ENCODE measurements at places on chromosomes 5 and 9.

DNA sequence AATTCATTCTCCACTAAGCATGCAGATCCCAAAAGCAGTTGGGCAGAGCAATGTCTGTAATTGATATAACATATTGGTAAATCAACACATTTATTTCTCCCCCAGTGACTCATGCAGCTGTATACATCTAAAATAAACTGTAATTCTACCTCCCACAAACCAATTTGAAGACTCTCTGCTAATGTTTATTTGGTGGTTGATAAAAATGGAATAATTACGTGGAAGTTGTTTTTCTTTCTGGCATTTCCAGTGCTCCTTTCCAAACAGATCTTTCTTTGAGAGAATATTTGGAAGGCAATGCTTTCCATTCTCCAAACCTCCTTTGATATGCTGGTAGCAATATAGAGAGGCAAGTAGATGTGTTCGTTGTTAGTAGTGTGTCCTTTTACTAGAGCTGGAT lies 194.7 kb downstream of the CHSY3 start:
- DNase-seq = peak; percentile 14

GRCh38 chr5:163552536-163552935 lies 47.1 kb downstream of the MAT2B start:
- DNase-seq = no peak

- no peak for DNase-seq
Observed at GRCh38 chr5:142512043-142513042, 173.5 kb downstream of the FGF1 start.

GRCh38 chr5:13662626-13663025 lies 281.9 kb downstream of the DNAH5 start:
- no peak for DNase-seq

DNA sequence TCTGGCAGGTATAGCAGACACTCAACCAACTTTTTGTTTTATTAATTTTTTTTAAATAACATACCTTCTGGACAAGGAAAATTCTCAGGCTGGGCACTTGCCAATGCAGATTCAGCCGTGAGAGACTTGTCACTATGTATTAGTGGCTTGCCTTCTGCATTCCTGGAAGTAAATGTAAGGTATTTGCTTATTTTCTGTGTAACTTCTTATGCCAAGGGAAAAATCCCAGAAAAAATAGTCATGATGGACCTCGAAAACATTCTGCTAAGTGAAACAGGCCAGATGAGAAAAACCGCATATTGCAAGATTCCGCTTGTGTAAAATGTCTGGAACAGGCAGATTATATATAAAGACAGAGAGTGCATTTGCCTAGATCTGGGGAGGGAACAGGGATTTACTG lies 260.3 kb upstream of the DAPK1 start:
- DNase-seq = no peak

DNA sequence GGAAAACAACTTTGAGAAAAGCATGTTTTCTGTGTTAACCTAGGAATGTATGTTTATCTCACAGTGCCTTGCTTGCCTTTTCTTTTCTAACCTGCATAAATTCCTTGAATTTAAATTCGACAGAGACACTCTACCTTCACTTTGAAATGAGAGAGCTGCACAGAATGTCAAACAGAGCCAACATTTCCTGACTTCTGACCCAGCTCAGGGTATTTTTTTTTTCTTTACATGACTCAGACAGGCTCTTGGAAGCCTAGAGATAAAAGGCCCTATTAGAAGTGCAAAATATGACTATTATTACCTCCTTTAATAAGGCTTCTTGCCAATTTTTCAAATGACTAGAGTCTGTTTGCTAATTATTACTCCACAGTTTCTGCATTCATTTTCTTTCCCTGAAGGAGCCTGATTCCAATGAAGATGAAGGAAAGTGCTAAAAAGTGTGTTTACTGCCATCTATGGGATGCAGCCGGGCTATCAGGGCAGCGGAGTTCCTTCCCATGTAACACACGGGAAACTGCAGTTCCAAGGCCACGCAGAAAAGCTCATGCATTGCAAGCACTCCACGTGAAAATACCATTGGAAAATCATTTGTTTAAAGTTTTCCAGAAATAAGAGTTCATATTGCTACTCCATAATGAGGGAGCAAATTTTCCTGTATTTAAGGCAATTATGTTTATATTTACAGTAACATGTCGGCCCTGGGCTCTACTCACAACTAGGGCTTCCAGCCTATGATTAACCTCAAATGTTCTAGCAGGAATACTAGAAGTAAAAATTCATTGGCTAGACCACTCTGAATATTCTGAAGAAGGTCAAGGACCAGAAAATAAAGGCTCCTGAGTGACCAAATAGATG lies 485.6 kb downstream of the ZSWIM6 start:
- DNase-seq = no peak

Measured in Karpas-422 (cell line).